ENCODE measurements at places on chromosomes 2 and 18. TPM values are rescaled to one million over a fixed set of nuclear protein-coding genes. Genes with fewer than 3 reads are reported as not detected.
A peak's percentile ranks its signal among the peaks of the same experiment; 100 is the strongest.

GRCh38 chr2:142707318-142707717 lies 170.1 kb upstream of the KYNU start:
- no peak for DNase-seq

GRCh38 chr2:121005453-121005852 lies 269.8 kb downstream of the GLI2 start:
- no peak for DNase-seq

GRCh38 chr18:42064109-42064508 lies 109.1 kb downstream of the PIK3C3 start:
- DNase-seq, result no peak

GRCh38 chr2:44109166-44109565 lies 59.5 kb upstream of the PPM1B start:
- no peak for DNase-seq

DNA sequence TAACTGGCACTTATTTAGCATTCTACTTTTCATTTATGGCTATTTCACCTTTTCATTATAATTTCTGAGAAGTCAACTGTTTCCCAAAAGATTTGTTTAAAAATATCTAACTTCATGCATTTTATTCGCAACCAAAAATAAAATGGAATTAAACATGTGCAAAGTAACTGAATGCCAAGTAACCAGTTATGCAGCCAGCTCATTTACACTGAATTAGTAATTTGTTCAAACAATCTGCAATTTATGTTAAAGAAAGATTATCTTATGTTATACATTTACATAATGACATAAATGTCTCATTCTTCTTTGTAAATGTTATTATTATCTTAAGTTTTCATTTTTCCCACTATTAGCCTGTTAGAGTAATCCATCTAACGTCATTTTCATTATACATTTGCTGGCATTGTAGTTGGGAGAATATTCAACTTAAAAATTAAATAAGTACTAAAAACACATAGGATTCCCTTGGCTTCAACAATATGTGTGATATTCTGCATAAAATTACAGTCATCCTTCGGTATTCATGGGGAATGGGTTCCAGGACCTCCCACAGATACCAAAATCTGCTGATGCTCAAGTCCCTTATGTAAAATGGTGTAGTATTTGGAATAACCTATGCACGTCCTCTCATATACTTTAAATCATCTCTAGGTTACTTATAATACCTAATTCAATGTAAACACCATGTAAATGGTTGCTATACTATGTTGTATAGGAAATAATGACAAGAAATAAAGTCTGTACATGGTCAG lies 43.7 kb upstream of the STAM2 start:
- DNase-seq, result no peak

DNA sequence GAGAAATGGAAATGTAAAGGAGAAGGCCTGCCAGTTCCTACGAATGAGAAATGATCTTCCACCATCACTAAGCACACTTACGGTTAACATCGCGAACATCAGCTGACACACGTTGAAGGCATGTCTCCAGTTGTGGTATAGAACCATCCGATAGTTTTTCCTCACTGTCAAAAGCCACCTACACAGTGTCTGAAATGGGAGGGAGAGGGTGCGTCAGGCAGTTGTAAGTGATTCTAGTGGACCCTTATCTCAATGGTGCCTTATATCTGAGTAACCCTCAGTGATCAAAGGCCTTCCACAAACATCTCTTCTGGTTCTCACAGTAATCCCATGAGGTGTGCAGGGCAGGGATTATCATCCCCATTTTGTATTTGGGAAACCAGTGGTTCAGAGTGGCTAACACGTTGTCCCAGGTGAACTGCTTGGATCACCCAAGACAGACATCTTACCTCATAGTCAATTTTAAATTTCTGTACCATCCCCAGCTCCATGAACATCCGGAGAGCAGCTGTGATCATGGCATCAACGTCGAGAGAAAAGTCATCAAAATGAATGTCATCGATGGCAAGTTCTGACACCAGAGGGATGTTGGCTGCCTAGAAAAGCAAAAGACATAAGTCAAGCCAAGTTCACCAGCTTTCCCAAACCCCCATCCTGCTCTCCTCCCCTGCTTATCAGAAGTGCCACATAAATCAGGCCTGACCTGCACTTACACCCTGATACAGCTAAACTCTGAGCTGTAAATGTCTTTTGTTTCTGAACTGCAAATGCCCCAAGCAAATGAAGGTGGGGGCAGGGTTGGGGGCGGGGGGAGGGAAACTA lies 335.2 kb downstream of the AGPS start:
- no peak for DNase-seq

- no peak for DNase-seq
Observed at GRCh38 chr2:9287400-9288045, 80.9 kb downstream of the ASAP2 start.

DNA sequence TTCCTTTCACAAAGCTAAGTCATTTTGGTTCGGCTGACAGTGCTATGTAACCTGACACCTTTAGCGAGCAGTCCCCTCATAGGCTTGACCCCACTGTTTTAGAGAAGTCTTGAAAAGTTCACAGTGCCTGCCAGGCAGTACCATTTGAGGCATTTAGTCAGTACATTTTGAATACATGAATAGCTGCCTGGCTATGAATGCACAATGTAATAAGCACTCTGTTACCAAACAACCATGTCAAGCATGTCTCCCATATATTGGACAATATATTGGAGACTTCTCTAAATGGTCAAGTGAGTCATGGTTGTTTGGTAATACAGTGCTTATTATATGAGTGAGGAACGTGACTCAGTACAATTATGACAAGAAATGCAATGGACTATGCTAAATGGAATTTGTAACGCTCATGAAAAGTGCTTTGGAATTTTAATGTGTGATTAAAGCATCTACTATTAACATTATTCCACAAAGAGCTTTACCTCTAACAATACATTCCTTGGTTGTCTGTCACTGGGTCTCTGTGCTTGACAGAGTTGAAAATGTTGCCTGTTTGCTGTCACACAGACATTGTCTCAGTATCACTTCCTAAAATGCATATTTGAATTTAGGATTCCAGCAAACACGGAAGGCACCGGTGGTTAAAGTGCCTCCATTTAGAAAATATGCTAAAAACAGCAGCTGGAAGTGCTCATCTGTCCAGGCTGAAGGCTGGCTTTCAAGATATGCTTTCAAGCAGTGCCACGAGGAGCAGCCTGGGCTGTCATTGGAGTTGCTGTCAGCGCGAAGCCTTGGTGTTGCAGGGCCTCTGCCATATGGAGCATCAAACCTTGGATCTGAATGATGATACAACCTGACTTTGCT lies 458.6 kb downstream of the FBXO15 start:
- DNase-seq, result no peak

DNA sequence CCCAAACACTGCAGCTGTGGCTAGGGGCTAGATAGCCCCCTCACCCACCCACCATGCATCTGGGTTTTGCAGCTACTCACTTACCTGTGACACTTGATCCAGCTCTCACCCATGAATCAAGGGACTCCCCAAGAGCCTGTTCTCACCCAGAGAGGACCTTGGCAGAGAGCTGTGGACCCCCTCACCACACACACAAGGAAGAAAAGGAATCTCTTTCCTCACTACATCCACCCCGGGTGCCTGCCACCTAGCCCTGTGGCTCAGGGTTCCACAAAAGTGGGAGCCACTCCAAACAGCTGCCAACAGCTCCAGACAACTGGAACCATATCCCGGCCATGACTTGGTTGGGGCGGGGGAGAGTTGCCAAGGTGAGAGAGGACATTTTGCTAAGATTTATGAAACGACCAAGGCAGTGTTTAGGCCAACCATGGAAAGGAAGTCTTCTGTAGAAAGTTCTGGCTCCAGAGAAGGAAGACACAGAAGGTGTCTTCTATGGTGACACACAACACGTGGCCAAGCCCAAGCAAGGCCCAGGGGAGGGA lies 522.1 kb upstream of the RAB6C start:
- DNase-seq, result no peak

GRCh38 chr2:72395096-72395495 lies 247.4 kb upstream of the CYP26B1 start:
- no peak for DNase-seq

DNA sequence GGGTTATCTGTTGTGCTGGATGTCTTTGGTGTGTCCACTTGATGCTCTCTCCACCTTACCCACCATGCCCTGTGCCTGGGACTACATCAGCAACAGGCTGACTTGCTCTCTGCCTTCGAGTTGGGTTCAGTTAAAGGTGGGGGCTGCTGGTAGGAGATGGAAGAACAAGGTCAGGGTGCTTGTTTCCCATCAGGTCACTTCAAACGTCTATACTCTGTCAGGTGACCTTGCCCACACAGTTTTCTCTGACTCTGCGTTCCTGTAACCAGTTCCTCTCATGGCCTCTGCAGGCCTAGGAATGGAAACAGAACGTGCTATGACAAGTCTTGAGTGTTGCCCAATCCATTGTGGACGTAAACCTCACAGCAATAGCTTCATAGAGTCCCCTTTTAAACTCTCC lies 38.4 kb upstream of the PAPOLG start:
- DNase-seq, result no peak

GRCh38 chr2:99935662-99936061 lies 206.7 kb downstream of the AFF3 start:
- no peak for DNase-seq

DNA sequence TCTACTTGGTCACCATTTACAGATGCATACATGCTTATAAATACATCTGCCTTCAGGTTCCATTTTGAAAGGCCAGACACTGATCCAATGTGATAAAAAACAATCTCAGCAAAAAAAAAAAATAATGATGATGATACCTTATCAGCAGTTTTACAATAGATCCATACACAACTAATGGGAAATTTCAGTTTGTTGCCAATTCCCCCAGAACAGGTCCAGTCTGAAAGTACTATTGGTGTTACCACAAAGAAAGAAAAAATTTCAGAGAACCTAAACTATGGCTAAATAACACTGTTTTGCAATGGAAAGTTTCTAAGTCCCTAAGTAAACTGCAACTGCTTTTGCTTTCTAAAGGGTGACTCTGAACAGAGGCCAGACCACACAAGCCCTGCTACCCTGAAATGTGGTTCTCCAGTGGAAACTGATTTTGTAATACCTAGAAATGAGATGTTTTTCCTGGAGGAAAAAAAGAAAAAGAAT lies 54.1 kb downstream of the LPIN2 start:
- DNase-seq, result no peak

- DNase-seq, result no peak
Observed at GRCh38 chr2:181984060-181984459, 1.6 kb upstream of the PPP1R1C start.

- DNase-seq, result no peak
Observed at GRCh38 chr18:12726331-12726730, 23.5 kb downstream of the PSMG2 start.

- no peak for DNase-seq
Observed at GRCh38 chr2:26707747-26708146, 15.2 kb downstream of the KCNK3 start.

- DNase-seq, result no peak
Observed at GRCh38 chr2:176297067-176297466, 27.8 kb downstream of the MTX2 start.

DNA sequence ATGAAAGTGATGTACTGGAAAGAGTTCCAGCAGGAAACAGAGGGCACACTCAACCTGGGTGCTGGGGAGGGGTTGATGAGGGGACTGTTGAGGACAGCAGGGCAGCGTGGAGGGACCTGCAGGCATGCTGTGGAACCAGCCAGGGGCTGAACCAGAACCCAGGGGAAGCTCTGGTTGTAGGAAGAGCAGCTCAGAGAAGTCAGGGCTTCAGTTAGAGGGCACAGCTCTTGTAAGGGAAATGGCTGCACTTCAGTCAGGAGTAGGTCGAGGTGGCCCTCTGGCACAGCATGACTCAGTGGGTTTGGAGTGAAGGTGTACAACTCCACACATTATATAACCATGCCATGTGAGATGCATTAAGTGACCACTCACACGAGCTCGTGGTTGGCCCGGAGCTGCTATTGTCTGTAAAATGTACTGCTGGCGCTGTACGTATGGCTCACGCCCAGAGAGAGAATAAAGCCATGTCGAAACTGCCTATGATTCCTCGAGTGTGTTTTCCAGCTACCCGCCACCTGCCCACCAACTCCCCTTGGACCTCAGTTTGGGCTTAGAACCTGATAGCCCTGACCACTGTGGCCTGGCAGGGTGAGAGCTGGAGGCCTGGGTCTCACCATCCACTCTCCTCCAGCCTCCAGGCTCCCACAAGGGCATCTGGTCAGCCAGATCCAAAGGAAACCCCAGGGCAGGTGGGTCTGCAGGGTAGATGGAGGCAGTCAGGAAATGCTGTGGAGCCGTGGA lies 136.5 kb upstream of the HS6ST1 start:
- peak; percentile 36 for DNase-seq

DNA sequence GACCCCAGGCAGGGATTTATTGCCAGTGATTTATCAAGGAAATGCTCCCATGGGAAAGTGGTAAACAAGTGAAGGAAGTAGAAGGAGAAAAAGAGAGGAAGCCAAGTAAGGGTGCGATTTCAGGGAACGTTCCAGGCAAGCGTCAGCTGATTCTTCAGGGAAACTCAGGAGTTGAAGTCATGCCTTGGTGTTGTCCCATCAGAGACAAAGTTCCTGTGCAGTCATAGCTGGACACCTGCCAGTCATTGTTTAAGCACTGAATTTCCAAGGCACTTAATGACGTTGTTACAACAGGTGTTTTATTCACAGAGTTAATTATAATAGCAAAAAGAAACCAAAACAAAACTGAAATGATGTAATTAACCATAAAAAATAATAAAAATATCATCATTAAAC lies 381.8 kb upstream of the CRIM1 start:
- DNase-seq, result no peak

DNA sequence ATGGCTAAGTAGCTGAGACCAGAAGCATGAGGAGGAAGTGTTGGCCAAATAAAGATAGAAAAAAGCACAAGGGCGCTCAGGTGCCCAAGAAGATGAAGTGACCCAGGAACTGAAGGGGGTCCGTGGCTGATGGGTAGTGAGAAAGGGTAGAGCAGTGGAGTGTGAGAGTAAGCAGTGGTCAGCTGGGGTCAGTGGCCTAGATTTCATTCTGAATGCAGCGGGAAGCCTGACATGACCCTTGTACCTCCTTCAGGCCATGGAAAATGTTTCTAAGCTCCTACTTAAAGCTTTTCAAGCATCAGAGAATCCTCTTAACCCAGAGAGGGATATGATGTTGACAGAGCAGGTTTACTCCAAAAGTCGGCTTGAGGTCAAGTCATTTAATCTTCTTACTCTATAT lies 89.0 kb upstream of the UNC80 start:
- no peak for DNase-seq

- DNase-seq, result no peak
Observed at GRCh38 chr2:40367032-40367431, 84.9 kb downstream of the SLC8A1 start.

Gene TNFAIP6
- 1.1 TPM for total RNA-seq

Gene AKAIN1
- not detected for total RNA-seq

Gene HOXD9
- total RNA-seq, result 0.70 TPM

Gene GPR39
- total RNA-seq, result 14.7 TPM

Gene TOGARAM2
- total RNA-seq, result 0.09 TPM

Gene GPR75
- total RNA-seq, result 25.6 TPM

Gene CRYBA2
- 2.4 TPM for total RNA-seq

Gene REG3G
- total RNA-seq, result not detected

Measured in Peyer's patch (tissue), 4 donors.